Ovary (tissue), 10 donors: ENCODE measurements at places on chromosomes 13 and 19. TPM values are rescaled to one million over a fixed set of nuclear protein-coding genes. Genes with fewer than 3 reads are reported as not detected.

Gene LILRB4
- total RNA-seq = 3.0 TPM

Gene ATP1A3
- total RNA-seq = not detected

Gene ZNF419
- 13.9 TPM for total RNA-seq

Gene TTC9B
- not detected for total RNA-seq

- H3K4me3 ChIP-seq = no peak overlapping the region
- H3K27ac ChIP-seq = no peak overlapping the region
- H3K36me3 ChIP-seq = no peaks in the 10 kb centered on the region
- H3K27me3 ChIP-seq = no peaks in the 10 kb centered on the region
- DNase-seq = no peak
These were observed 123.2 kb upstream of the SPACA7 start for GRCh38 chr13:112252804-112253590.

- no peaks in the 10 kb centered on the region for H3K4me1 ChIP-seq
- no peak overlapping the region for H3K27ac ChIP-seq
- H3K27me3 ChIP-seq = no peaks in the 10 kb centered on the region
- no peak overlapping the region for H3K4me3 ChIP-seq
These were observed 5.2 kb downstream of the DUXA start for GRCh38 chr19:57161985-57162539.

GRCh38 chr19:4051175-4052101 is 15.3 kb downstream of the ZBTB7A start:
- H3K4me3 ChIP-seq = no peak overlapping the region
- no peaks in the 10 kb centered on the region for H3K27me3 ChIP-seq
- DNase-seq = no peak
